ENCODE measurements at places on chromosomes 1 and 21.

- DNase-seq: no peak
These were observed 8.7 kb downstream of the GNAT2 start for GRCh38 chr1:109610609-109611307.

GRCh38 chr1:30777060-30777903 lies 19.7 kb upstream of the LAPTM5 start:
- DNase-seq: no peak

GRCh38 chr1:221786647-221787046 lies 44.8 kb upstream of the DUSP10 start:
- DNase-seq: no peak

GRCh38 chr1:27015260-27015659 lies 2.6 kb upstream of the TENT5B start:
- DNase-seq: no peak

- no peak for DNase-seq
These were observed 134.2 kb downstream of the GDAP2 start for GRCh38 chr1:117795190-117795589.

DNA sequence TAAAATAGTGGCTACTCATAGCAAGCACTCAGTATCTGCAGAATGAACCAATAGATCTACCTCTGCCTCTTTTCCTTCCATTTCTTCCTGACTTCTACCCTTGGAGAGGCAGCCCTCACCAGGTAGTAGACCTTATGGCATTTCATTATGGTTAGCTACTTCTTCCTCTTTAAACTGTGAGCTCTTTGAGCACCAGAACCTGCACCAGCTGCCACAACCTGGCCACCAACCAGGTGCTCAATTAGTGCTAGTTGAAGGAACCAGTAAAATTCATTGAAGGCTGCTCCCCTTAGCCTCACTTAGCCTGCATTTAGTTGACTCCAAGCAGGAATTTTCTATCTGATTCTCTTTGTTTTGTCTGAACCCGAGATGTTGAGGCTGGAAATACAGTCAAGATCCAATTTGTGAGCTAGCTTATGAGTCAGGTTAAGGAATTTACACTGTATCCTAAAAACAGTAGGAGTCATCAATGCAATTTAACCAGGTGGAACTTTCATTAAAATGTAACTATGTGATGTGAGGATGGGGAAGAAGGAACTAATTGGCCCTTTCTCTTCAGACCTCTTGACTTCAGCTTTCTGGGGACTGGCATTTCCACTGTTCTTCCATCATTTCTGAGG lies 81.5 kb upstream of the UBE2U start:
- no peak for DNase-seq

GRCh38 chr1:202004711-202005110 lies 5.7 kb upstream of the ELF3 start:
- no peak for DNase-seq

- peak; percentile 5 for DNase-seq
These were observed 136.2 kb downstream of the NTNG1 start for GRCh38 chr1:107277022-107277421.

DNA sequence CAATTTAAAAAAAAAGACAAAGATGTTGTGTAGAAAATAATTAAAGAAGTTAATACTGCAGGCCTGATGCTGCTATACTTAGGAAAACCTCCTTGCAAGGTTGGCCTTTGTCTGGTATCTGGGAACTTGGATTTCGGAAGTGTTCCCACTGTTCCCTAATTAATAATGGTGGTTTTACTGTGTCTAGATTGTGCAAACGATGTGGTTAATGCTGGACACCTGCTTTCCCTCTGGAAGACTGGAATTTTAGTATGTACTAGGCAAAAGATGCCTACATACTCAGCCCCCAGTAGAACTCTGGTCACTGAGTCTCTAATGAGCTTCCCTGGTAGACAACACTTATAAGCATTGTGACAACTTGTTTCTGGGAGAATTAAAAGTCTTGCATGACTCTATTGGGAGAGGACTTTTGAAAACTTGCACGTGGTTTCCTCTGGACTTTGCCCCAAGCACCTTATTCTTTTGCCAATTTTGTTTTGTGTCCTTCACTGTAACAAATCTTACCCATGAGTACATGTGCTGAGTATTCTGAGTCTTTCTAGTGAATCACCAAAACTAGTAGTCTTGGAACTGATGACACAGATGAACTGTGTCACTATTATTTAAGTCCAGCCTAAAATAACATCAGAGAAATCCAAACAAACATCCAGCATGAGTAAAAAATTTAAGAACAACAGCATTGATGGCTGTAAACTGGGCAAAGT lies 40.4 kb downstream of the LIN9 start:
- no peak for DNase-seq

DNA sequence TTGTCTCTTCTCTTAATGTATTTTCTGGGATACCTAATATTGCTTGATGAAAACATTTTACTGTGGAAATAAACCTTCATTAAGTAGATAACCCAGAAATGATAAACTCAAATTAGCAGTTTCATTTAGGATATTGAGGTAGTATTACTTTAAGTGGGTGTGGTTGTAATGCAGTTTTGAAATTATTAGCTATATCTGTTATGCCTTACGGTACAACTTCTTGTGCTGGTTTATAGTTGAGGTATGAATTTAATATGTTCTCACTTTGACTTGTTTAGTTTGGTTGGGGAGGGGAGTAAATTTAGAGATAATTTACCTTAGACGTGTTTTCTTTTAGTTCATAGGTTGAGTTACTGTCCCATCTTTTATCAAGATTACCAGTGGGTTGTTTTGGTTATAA lies 111.0 kb downstream of the POU2F1 start:
- no peak for DNase-seq

- DNase-seq: no peak
These were observed 76.3 kb downstream of the RUSC1 start for GRCh38 chr1:155396874-155397476.

GRCh38 chr1:162347281-162347680 lies 29.4 kb downstream of the SPATA46 start:
- DNase-seq: no peak

DNA sequence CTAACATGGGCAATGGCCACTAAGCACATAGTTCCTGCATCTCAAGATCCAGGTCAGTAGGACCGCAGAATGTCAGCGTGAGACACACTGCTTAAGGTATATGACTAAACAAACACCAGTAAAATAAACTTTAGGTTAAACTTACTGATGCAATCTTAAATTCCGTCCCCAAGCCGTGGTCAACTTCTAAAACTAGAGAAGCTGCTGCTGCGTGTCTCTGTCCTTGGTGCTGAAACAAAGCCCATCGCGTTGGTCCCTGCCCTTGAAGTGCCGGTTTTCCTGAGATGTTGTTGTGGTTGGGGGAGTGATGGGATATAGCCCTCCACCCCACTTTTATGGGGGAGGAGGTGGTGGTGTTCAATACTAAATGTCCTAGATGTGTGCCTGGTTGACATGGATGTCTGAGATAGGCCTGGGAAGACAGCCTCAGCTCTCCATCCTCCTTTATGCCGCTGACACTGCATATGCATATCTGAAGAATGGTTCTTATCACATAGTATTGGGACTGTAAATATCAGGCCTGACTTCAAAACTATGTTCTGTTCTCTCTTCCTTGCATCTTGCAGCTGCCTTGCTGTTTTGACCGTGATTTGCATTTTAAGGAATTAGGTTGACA lies 72.0 kb upstream of the KCNA3 start:
- DNase-seq: no peak

DNA sequence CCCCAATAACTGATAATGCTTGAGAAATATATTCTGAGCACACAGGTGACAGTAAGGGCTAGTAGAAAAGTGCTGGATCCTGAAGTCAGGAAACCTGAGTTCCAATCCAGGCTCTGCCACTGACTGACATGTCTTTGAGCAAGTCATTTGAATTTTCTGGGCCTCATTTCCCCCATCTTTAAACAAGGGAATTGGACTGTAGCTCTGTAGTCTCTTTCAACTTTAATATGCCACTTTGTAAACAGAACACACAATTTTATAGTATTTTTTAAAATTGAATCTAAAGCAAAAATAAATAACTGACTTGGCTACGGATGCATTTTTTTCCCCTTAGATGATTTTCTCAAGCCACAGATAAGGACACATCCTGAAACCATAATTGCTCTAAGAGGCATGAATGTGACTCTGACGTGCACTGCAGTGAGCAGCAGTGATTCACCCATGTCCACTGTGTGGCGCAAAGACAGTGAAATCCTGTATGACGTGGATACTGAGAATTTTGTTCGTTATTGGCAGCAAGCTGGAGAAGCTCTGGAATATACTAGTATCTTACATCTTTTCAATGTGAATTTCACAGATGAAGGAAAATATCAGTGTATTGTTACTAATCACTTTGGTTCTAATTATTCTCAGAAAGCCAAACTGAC lies 37.0 kb downstream of the LRIG2 start:
- DNase-seq: no peak

- DNase-seq: no peak
These were observed 150.9 kb downstream of the NTMT2 start for GRCh38 chr1:170296642-170297041.

- DNase-seq: no peak
These were observed 17.8 kb downstream of the SCAF4 start for GRCh38 chr21:31713973-31714740.

DNA sequence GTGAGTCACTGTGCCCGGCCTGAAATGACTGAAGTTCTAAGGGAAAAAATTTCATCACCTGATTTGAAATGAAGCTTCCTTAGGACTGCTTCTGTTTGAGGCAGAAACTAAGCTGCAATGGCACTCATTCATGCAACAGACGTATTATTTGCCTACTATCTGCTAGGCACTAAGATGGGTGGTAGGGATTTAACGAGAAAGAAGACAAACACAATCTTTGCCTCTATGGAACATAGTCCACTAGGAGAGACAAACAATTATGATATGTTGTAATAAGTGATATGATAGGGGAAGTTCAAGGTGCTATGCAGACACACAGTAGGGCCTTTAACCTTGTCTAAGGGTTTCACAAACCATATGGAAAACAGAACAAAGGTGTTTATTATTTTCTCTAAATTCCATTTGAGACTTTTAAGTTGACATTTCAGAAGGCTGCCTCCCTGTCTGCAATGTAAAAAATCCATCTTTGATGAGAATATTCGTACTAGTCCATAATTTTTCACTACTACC lies 11.3 kb downstream of the LIX1L start:
- DNase-seq: no peak

DNA sequence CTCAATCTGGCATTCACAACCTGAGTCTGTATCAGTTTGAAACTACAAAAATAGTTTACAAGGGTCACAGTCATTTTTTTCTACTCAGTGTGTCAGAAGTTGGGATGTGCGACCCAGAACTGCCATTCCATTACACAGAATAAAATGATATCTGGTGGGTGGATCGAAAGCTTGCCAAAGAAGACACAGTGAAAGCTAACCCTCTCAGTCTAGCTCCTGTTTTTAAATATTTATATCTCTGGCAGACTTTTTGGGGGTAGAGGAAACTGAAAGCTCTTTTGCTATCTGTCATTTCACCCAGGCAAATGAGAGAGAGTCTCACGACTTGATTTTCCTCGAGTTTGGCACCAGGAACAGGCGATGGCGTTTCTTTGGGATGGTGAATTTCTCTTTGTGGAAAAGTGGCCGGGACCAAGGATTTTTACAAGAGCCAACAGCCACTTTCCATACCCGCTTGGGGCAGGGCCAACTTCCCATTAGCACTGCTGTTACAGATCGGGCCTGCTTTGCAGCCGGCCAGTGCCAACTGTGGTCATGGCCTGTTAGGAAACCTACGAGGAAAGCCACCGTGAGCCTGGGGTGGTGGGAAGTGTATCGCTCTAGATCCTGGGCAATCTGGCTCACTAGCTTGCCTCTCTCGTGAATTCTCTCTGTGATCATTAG lies 185.5 kb upstream of the NFIA start:
- no peak for DNase-seq

DNA sequence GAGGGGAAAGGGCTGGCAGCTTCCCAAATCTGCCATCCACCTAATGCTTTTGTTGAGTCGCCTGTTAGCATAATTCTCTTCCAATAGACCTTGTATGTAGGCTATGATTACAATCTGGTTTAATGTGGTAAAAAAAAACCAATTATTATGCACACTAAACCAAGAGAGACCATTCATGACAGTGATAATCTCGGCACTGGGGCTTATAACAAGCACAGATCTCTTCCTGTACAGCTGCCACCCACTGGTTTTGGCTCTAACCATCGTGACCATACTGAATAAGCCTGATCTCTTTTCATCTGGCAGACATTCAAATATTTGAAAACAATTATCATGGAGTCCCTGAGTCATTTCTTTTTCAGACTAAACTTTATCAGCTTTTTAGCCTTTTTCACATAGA lies 12.0 kb upstream of the SYT14 start:
- DNase-seq: peak; percentile 97

- DNase-seq: no peak
These were observed 27.1 kb upstream of the KCNK2 start for GRCh38 chr1:215055281-215055935.

- no peak for DNase-seq
These were observed 40.5 kb upstream of the CAPZB start for GRCh38 chr1:19525607-19526545.

DNA sequence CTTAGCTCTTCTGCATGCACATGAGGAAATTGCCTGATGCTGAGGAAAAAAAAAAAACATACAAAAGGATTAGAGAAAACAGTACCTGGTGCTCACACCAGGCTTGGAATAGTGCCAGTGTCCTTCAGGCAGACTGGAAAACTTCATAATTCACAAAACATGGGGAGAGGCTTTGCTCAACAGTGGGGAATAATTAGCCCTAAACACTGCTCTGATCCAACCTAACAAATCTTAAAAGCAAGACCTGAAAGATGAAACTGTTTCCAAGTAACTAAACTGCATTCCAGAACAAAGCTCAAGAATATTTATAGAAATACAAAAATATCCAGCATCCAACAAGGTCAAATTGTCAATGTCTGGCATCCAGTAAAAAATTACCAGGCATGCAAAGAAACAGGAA lies 124.8 kb downstream of the AK5 start:
- DNase-seq: peak; percentile 39

- no peak for DNase-seq
These were observed 13.5 kb upstream of the SPATA1 start for GRCh38 chr1:84492726-84493125.

GRCh38 chr21:16865632-16866031 lies 647.2 kb upstream of the CXADR start:
- no peak for DNase-seq

DNA sequence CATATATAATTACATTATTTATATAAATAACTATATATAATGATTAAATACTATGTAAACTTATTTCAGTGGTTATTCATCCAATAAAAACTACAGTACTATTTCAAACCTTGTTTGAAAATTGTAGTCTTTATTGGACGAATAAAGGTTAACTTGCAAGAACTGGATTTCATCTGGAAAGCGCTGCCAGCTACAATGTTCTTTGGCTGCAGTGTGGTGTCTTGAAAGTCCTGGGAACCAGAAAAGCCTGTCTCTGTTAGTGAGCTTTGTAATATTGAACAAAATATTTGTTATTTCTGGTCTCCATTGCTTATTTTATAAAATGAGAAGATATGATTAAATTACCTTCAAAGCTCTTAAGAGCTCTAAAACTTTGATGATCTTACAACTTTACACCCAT lies 763.6 kb downstream of the ADGRL2 start:
- DNase-seq: no peak

- DNase-seq: no peak
These were observed 84.1 kb upstream of the RRP15 start for GRCh38 chr1:218200979-218201378.

Data from NCI-H1105 (cell line).